ENCODE measurements at places on chromosomes 4 and X.

DNA sequence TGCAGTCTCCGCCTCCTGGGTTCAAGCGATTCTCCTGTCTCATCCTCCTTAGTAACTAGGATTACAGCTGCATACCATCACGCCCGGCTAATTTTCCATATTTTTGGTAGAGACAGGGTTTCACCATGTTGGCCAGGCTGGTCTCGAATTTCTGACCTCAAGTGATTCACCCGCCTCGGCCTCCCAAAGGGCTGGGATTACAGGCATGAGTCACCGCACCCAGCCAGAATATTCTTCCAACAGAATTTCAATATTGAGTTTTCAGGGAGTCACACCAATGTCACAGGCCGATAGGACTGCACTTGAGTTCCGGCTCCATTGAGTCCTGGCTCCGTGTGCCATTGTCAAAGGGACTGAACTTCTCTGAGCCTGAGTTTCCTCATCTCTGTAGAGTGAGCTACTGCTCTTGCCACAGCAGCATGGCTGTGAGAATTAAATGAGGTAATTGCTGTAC is 82.9 kb downstream of the CLCN4 start:
- peak; percentile 79 for ATAC-seq

GRCh38 chrX:69189576-69190371 is 24.5 kb upstream of the PJA1 start:
- no peak for ATAC-seq

- peak; percentile 18 for ATAC-seq
Measured at GRCh38 chr4:162727232-162727631, 439.5 kb downstream of the NAF1 start.

DNA sequence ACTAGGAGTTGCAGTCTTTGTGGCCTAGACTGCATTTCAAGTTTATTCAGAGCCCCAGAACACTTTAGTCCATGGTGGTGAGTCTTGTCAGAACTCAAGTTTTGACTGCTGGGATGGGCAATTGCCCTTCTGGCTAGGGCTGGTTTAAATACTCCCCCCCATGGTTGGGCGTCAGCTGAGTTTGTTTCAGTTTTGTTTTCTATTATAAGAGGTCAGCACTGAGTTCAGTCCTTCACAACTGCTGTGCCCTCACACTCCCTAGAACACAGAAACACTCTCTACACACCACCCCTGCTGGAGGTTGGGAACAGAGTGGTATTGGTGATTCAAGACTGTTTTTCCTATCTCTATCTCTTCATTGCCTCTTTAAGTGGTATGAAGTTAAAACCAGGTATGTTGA is 217.0 kb downstream of the GUCY2F start:
- no peak for ATAC-seq

DNA sequence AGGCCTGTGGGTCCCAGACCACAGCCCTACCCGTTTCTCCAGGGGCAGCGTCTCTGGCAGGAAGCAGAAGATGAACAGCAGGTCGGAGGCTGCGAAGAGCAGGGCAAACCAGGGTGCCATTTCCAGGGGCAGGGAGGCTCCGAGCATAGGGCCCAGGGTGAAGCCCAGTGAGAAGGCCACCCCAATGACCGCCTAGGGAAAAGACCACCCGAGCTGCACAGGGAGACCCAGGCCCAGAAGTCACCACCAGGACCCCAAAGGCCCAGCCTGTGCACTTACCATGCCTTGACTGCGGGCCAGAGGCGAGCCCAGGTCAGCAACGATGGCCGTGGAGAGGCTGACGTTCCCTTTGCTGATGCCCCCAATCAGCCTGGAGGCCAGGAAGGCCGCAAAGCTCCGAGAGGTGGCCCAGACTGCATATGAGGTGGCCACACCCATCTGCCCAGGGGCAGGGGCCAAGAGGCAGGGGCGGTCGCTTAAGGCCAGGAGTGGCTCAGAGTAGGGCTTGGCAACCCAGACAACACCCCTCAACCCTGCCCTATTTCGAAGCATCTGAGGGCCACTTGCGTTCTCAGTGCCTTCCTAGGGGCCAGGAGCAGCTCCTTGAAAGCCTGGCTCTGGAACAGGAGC is 30.8 kb downstream of the NOP14 start:
- ATAC-seq = no peak

- ATAC-seq = no peak
Measured at GRCh38 chrX:137566746-137567679, 1.1 kb downstream of the ZIC3 start.

DNA sequence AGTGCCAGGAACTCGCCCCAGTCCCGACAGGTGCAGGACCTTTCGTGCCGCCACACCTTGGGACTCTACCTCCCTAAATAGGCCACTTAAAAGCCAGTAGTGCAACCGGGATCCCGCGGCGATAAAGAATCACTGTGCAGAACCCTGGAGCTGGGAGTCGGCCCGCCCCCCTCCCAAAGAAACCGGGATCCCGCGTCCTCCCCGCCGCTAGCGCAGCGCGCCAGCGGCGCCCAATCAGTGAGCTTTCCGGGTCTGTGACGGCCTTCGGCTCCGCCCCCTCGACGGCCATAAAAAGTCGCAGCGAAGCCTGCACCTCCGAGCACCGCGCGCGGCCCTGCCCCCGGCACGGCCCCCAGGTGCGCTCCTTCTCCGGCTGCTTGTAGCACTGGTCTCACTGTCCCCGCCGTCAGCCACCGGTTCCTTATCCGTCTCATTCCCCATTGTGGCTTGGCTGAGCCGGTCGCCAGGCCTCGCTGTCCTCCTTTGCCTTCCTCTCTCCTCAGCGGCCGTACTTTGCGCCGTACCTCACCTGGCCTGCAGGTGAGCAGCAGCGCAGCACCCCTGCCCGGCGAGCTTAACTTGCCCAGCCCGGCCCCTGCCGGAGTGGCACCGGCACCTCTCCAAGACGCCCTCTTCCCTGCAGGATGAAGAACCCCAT is at the start of gene LRAT:
LRAT (plus strand) TSS at position 318 of the 658 bp plus-strand sequence; CDS start at position 645, 327 bp downstream.
- ATAC-seq = peak; percentile 39

- ATAC-seq = peak; percentile 88
Measured at GRCh38 chrX:118726887-118727685, at the start of gene IL13RA1. Gene IL13RA1, plus strand, starts transcription at chrX:118727606. Its CDS starts 33 bp downstream, at chrX:118727639.

DNA sequence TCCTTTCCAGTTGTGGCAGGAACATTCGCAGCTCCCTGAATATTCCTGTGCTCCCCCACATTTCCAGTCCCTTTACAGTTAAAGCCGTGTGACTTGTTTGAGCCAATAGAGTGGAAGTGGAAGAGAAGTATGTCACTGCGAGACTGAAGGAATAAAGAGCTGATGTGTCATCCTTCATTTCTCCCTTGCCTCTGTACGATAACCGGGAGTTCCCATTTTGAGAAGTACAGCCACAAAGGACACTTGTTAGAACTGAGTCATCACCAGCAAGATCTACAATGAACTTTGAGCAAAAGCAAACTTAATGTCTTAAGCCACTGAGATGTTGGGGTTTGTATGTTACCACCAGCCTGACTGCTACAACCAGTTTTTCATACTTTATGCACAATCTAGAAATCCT is 92.3 kb downstream of the SPRY1 start:
- ATAC-seq = peak; percentile 98

GRCh38 chrX:129831091-129831885 is 12.4 kb downstream of the ZDHHC9 start:
- ATAC-seq = no peak

- no peak for ATAC-seq
Measured at GRCh38 chr4:59956366-59956765, 1243.8 kb upstream of the ADGRL3 start.

DNA sequence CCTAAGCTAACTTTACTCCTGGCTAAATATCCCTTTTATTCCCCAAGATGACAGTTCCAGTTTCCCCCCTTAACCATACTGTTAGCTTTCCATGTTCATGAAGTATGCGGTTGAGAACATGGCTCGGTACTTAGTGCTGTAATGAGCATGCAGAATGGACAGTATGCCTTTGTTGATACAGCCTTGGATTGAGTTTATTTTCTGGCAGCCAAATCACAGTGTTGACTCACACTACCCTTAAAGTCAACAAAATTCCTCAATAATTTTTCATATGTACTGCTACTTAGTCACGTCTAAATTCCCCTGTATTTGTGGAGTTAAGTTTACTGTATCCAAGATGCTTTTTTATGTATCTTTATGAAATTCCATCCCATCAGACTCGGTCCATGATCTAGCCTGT is 1.4 kb upstream of the VEGFC start:
- ATAC-seq = peak; percentile 68

- peak; percentile 87 for ATAC-seq
Measured at GRCh38 chr4:89752932-89753598, 83.9 kb downstream of the SNCA start.

GRCh38 chrX:129808829-129809796 is 29.4 kb downstream of the SASH3 start:
- ATAC-seq = no peak

- ATAC-seq = peak; percentile 87
Measured at GRCh38 chr4:74671080-74671698, 123.1 kb downstream of the BTC start.

DNA sequence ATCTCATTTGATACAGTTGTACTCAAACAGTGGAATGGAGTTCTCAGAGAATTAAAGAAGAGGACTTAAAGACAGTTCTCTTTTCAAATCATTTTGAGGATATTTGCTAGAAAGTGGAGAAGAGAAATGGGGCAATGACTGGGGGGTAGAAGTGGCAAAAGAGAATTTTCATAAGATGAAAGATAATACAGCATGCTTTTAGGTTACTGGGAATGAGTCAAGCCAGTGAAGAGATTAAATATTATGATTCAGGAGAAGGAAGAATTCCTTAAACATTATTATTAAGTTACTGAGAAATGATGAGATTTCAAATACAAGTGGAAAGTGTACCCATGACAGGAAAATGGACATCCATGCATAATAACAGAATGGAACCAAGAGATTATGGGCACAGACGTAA is 219.0 kb upstream of the DKK2 start:
- ATAC-seq = peak; percentile 57

DNA sequence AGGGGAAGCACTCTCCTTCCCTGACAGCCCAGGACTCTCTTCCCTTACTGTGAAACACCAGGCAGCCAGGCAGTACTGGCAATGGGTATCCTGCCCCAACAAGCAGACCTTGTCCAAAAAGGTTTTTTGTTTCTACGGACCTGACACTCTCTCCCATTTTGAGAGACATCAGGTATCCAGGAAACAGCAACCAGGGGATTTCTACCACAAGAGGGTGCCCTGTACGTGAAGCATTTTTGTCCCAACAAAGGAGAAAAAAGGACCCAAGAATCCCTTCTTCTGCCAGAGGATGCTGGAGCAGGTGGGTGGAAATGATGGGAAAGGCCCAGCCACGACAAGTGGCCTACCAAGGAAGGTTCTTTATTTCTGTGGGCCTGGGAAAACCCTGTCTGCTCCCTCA is 65.7 kb upstream of the FGF13 start:
- ATAC-seq = no peak

DNA sequence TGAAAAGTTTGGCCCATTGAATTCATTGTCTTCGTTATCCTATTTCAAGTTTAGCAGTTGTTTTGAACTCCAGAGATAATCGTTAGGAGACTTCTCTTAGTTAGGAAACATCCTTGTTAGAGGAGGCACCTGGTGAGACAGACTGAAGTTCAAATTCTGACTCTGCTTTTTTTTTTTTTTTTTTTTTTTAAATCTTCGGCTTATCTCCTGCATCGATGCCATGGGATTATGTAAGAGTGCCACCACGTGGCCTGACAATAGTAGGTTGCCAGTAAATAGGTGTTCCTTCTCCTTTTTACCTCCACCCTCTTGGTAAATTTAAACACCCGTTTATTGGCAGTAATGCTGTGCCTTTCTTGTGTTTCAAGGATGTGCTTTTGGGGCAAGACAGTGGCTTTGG is 149.3 kb downstream of the SOWAHB start:
- 0 out of 3 replicates have a peak, but pooled peaks have one; percentile 5 for ATAC-seq

DNA sequence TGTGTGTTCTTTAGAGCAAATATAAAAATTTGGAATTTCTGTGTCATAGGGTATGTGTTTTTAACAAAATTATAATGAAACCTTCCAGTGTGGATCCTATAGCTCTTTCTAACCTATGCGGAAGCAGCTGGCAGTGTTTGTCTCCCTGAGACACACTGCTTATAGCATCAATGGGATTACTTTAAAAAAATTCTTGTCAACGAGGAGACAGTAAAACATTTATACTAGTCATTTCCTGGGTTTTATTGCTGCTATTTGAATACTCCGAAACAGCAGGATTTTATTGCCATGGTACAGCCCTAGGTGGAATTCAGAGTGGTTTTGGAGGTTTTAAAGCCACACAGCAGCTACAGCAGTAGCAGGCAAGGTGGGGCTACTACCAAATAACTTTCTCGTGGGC is 145.1 kb upstream of the IL1RAPL2 start:
- ATAC-seq = no peak

- ATAC-seq = no peak
Measured at GRCh38 chr4:110878413-110878812, 255.5 kb upstream of the PITX2 start.

DNA sequence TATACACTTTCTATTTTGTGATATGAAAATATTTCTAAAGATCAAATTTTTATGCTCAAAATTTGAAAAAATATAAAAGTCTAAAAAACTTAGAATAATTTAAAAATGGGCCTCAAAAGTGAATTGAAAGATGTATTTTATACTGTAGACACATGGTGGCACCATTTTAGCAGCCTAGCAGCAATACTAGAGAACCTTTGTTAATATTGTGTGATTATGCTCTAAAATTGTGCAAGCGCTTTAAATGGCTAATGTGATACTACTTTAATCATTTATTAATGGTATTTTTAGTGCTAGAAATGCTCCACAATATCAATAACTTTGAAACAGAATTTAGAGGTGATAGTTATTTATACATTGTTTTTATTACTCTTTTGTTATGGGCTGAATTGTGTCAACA is 3.7 kb upstream of the GUF1 start:
- ATAC-seq = no peak

DNA sequence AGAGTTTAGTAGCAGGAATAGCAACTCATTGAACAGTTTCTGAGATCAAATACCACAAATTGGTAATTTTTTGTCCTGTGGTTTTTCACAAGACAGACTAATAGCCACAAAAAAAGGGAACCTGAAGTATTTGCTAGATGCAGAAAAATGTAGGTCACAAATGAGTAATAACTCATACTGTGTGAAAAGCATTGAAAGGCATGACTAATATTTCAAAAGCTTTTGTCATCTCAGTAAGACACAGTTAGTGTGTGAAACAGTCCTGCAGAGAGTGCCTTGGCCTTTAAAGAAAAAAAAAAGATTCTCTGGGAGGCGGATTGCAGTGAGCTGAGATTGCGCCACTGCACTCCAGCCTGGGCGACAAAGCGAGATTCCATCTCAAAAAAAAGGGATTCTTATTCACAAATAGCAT is 31.4 kb upstream of the SLC25A31 start:
- ATAC-seq = peak; percentile 62

- ATAC-seq = no peak
Measured at GRCh38 chr4:13289391-13289790, 194.7 kb downstream of the RAB28 start.

- ATAC-seq = peak; percentile 86
Measured at GRCh38 chr4:87843936-87844335, 11.2 kb downstream of the MEPE start.
